ENCODE measurements at places on chromosomes 1 and 21.

- no peak for DNase-seq
Measured at GRCh38 chr1:180175806-180176205, 21.1 kb downstream of the QSOX1 start.

- no peak for DNase-seq
Measured at GRCh38 chr1:193412748-193413147, 226.3 kb upstream of the B3GALT2 start.

DNA sequence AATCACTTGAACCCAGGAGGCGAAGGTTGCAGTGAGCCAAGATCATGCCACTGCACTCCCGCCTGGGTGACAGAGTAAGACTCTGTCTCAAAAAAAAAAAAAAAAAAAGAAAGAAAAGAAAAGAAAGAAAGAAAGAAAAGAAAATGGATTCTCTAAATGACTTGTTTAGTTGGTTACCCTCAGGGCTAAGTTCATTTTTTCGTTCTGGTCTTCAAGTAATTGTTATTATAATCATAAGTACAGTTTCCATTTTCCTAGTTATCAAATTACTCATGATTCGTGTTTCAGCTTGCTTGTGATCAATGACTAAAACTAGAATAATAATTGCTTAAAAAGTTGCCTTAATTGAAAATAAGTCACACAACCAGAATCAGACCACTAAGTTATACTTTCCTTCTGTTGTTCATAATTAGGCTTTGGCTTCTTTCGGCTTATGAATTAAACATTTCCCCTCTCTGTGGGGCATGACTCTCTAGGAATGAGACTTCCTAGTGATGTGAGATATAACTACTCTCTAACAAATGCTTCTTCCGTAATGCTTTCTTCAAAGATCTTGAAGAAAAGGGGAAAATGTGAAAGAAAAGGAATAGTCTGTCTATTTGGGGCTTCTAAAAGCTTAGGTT is 9.6 kb upstream of the RLF start:
- DNase-seq = no peak

- DNase-seq = peak; percentile 8
Measured at GRCh38 chr1:2468041-2468472, 8.0 kb upstream of the PLCH2 start.

DNA sequence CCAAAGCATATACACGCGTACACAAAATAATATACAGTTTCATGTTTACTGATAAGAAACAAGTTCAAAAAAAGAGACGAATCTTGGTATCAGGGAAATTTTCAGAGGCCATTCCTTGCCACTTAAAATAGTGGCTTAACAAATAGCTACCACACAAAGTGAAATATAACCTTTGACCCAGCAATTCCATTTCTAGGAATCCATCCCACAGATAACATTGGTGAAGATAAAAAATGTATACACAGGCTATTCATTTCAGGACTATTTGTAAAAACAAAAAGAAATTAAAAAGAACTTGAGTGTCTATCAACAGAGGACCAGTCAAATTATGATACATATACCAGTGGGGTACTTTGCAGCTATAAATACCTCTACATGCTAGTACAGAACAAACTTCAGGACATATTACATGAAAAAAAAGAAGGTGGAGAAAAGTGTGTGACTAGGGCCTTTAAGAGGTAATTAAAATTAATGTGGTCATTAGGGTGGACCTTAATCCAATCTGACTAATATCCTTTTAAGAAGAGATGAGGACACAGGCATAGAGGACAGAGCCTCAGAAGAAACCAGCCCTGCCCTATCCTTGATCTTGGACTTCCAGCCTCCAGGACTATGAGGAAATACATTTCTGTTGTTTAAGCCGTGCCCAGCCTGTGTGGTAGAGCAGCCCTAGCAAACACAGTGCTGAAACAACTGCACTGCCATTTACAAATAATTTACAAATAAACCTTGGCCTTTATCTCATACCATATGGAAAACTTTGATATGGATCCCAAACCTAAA is 7.8 kb downstream of the UBE2G2 start:
- DNase-seq = no peak

DNA sequence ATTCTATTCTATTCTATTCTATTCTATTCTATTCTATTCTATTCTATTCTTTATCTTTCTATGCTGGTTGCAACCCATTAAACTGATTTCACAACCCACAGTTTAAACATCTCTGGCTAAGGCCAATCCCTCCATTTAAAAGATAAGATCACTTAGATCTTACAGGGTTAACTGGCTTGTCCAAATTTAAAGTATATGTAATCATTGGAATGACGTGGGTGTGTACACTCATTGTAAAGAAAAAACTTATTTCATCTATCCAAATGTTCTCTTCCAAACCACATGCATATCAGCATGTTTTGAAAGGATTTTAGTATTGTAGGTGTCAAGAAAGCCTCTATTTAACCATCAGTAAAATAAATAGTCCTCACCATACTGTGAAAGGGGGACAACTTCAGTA is 299.6 kb upstream of the RUNX1 start:
- DNase-seq = no peak

DNA sequence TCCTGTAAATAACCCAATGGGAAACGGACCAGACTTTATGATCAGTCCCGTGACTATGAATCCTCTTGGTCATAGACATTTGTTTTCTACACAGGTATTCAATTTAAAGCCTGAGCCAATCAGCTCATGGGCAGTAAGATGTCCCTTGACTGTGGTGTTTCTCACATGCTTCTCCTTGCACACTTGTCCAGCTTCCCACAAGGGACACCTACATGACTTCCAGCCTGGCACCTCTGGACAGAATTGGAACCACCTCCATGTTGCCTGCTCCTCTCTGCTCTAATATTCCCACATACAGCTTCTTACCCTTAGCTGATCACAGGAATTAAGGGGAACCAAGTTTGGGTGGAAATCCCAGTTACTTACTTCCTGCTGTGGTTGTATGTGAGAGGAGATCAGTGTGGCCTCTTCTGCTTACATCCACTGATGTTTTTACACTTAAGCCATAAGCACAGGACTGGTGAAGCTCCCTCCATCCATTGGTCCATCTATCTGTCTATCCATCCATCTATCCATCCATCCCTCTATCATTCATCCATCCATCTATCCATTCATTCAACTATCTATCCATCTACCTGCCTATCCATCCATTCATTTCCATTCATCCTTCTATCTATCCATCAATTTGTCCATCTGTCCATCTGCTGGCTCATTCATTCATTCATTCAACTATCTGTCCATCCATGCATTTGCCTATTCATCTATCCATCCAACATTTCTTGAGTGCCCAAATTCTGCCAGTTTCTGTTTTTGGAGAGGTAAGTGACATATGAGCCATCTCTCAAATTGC is 16.4 kb downstream of the RUNX1 start:
- no peak for DNase-seq
